ENCODE measurements at places on chromosomes 7 and 10.

GRCh38 chr10:132608511-132609195 is 71.1 kb downstream of the INPP5A start:
- DNase-seq = no peak

GRCh38 chr10:17025444-17026295 is 103.9 kb downstream of the CUBN start:
- no peak for DNase-seq

DNA sequence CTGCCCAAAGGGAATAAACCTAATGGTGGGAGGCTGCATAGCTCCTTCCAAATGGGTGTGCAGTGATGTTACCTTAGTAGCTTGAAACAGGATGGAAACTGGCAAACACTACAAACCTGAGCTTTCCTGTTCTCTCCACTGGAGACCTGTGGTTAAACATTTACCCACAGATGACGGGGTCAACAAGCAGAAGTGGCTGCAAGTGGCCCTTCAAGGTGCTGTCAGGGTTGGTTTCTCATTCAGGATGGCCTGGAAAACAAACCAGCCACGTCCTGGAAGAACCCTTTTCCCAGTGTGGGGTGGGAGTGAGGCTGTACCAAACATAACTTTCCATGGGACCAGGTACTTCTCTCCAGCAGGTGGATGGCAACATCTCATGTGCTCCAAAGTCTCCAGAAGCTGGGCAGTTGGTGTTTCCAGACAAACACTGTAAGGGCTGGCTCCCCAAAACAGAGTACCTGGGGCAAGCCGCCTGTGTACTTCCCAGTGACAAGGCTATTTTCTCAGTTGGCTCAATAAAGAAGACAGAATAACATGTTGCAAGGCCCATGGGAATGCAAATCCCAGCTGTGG is 67.5 kb downstream of the DNAJB9 start:
- DNase-seq = no peak

- DNase-seq = no peak
These were observed 720 bp upstream of the RFC2 start for GRCh38 chr7:74254858-74255379.

DNA sequence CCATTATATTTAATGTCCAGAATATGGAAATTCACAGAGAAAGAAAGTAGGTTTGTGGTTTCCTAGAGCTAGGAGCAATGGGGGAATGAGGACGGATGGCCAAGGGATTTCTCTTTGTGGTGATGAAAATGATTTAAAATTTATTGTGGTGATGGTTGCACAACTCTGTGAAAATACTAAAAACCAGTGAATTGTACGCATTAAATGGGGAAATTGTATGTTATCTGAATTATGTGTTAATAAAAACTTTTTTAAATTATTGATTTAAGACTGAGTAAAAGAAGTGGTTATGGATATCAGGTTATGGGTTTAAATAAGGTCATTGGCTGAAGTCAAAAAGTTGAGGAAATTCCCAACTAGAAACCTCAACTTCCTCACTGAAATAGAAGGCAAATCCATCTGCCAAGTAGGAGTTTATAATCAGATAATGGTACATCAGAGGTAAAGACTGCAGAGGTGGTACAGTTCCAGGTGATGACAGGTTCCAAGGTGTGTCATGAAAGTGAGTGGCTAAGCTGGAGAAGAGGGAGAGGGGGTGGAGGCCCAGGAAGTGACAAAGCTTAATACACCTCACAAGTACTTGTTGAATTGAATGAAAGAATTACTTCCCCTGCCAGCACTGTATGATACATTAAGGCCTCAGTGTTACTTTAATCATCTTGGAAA is 68.9 kb upstream of the CCDC71L start:
- no peak for DNase-seq

- DNase-seq = no peak
These were observed 648.8 kb downstream of the ARL4A start for GRCh38 chr7:13336227-13336626.

Data from iPS-NIHi11 (cell line).